ENCODE measurements at places on chromosomes 3 and 15. TPM values are rescaled to one million over a fixed set of nuclear protein-coding genes. Genes with fewer than 3 reads are reported as not detected.

DNA sequence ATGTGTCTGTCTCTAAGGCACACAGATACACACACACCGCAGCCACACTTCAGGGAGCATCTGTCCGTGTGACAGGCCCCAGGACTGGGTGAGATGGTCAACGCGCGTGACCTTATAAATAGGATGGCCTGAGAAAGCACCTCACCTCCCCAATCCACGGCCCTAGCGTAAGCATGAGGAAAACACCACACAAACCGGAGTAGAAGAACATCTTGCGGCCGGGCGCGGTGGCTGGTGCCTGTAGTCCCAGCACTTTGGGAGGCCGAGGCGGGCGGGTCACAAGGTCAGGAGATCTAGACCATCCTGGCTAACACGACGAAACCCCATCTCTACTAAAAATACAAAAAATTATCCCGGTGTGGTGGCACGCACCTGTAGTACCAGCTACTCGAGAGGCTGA is 1.6 kb downstream of the NIPA1 start:
- no peak for DNase-seq

EOMES gene
- total RNA-seq = 0.63 TPM

GRCh38 chr15:89385596-89386331 is 51.1 kb upstream of the POLG start:
- no peak for DNase-seq

GRCh38 chr15:40995656-40996055 is 42.4 kb downstream of the CHAC1 start:
- no peak for DNase-seq

GRCh38 chr15:28017423-28017924 is 81.6 kb downstream of the OCA2 start:
- DNase-seq = no peak

- DNase-seq = no peak
Observed at GRCh38 chr3:155670335-155670734, 74.5 kb downstream of the PLCH1 start.

NECTIN3 gene
- total RNA-seq = 42.2 TPM

Measured in thoracic aorta (tissue), 2 donors.